Left hindlimb (tissue), 1 donor: ENCODE measurements at places on chromosomes 16 and 17.
A peak's percentile ranks its signal among the peaks of the same experiment; 100 is the strongest.

DNA sequence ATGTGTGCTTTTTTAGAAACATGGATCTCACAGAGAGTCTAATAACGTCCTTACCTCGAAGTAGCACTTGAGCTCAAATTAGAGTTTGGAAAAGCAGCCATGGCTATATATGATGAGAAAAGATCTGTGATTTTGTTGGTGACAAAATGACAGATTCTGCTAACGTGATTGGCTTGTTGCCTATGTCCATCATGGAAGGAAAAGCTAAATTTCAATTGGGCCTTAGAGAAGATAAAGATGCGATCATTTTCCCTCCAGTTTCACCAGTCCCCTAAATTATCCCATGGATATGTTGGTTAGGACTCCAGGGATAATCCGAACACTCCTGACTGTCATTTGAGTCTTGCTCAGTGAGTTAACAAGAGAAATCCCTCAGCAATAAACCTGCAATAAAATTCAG lies 175.8 kb downstream of the C16orf95 start:
- DNase-seq: no peak

- DNase-seq: no peak
These were observed 76.3 kb upstream of the TBC1D3K start for GRCh38 chr17:37847811-37848331.

GRCh38 chr16:35296962-35297653 lies 1837.7 kb downstream of the TP53TG3F start:
- no peak for DNase-seq

DNA sequence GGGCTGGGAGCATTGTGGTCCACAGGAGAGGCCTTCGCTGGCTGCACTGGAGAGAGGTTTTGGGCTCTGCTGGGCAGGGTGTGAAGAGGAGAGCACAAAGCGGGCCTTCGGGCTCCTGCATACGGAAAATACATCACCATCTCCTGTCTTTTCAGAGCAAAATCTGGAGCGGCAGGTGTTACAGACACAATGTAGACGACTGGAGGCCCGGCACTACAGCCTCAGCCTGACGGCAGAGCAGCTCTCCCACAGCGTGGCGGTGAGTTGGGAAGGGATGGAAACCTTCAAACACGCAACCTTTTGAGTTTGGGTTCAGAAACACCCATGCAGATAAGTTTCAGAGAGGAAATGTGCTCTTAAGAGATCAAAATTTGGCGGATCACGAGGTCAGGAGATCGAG lies 17.9 kb downstream of the GINS2 start:
- no peak for DNase-seq

- no peak for DNase-seq
These were observed 344 bp upstream of the SEPTIN12 start for GRCh38 chr16:4788489-4788889.

DNA sequence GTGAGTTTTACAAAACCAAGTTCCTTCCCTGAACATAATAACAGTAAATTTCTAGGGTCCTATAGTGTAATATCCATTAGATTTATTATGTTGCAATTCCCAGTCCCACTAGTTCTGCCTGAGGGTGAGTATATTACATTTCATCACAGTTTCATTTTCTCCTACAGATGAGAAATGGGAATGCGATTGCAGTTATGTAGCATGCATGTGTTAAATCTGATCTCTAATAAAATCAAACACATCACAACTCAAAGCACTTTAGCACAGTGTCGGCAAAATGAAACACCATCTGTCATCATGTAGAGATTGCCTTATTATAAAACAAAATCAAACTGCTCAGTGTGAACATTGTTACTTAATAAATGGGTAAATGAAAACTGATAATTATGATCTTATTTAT lies 180.5 kb upstream of the TOX3 start:
- no peak for DNase-seq

- peak; percentile 88 for DNase-seq
These were observed 23.7 kb downstream of the ARHGAP23 start for GRCh38 chr17:38451840-38452529.

DNA sequence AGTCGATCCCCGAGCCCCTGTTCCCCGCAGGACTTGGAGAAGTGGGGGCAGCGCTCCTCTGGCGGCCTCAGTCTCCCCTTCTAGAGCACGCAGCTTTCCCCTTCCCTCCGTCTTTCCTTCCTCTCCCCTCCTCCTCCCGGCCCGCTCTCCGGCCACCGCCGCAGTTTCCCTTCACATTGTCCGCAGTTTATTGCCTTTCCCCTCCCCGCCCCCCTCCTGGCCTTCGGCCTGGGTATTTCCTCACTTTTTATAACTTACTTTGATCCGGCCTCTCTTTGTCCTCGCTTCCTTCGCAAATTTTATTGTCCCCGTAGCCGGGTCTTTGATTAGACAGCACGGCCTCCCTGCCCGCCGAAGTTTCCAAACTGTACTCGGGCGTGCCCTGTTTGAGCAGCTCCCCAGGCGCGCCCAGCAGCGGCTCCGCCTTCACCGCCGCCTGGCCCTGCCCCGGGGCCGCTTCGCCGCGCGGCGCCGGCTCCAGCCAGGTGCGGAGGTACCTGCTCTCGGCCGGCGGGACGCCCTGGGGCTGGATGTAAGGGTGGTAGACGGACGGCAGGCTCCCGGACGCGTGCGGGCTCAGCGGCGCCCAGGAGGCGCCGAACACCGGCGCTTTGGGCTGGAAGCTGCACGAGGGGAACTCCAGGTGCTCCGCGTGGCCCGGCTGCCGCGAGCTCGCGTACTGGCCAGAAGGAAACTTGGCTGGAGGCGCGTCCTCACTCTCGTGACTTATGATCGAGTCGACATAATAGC lies 488 bp downstream of the HOXB9 start:
- no peak for DNase-seq

- no peak for DNase-seq
These were observed at the start of gene TPSG1 for GRCh38 chr16:1225051-1225451. Gene TPSG1 (minus strand): TSS chr16:1225268. CDS start chr16:1225252, 16 bp downstream.

DNA sequence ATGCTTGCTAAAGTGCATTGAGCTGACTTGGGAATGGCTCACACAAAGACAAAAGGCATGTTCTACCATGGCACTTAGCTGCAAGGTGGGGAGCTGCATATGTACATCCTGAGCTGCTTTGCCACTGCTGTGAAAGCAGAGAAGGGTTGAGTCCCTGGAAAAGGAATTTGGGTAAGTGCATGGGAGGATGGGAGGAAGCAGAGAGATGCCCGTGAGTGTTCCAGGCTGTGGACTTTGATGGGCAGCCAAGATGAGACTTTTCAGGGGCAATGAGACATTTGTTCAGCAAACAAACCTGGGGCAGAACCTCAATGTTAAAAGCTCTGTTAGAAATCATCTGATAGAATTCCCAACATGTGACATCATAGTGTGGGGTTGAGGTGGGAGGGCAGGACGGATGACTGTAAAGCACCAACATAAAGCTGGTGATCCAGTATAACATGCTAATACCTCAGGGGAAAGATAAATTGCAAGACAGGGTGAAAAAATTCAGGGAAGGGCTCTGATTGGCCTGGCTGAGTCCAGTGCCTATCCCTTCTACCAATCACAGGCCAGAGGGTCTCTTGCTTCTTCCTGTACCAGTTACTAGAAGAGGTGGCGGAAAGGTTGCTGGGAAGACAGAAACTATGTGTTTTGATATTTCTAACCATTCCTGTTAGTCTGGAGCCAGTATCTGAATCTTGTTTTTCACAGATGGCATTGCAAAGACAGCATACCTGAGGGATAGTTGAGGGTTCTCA lies 163.2 kb downstream of the UTP18 start:
- DNase-seq: no peak

DNA sequence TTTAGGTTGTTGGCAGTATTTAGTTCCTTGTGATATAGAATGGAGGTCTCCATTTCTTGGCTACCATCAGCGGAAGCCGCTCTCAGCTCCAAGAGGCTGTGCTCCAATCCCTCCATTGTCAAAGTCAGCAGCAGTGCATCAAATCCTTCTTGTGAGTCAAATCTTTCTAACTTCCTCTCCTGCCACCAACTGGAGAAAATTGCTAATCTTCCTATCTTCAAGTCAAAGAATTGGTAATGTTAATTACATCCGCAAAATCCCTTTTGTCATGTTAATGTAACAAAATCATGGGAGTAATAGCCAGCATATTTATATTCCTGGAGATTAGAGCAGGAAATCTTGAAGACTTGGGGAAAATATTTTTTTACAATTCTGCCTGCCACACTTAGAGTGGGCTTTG lies 436.4 kb upstream of the DYNLRB2 start:
- no peak for DNase-seq

DNA sequence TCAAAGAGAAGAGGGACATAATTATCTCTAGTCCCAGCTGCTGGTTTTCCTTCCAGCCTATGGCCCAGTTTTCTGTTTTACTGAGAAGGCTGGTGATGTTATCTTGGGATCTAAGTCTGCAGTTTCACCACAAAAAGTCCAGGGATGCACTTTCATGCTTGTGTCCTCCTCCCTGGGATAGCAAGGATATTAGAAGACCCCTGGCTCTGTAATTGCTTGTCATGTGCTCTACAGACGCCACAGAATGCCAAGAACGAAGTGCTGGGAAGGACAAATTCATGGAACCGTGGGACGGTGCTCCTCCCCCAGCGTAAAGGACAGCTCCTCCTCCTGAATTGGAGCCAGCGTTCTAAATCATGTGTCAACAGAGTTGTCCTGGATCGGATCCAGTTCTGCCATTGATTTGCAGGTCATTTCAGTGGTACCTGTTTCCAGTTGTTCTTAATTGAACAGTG lies 8.6 kb downstream of the MAPT start:
- no peak for DNase-seq

DNA sequence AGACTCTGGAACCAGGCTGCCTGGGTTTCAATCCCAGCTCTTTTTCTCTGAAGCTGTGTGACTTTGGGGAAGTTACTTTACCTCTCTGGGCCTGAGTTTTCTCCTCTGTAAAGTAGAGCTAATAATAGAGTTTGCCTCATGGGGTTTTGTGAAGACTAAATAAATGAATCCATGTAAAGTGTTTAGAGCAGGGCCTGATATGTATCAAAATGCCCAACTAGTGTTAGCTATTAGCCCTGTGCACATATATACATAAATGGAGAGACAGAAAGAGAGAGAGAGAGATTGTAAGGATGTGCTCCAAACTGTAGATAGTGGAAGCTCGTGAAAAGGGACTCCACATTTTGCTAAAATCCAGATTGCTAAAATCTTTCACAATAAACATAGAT lies 44.8 kb upstream of the HAPSTR1 start:
- no peak for DNase-seq
